ENCODE measurements at places on chromosomes 13 and 19.

DNA sequence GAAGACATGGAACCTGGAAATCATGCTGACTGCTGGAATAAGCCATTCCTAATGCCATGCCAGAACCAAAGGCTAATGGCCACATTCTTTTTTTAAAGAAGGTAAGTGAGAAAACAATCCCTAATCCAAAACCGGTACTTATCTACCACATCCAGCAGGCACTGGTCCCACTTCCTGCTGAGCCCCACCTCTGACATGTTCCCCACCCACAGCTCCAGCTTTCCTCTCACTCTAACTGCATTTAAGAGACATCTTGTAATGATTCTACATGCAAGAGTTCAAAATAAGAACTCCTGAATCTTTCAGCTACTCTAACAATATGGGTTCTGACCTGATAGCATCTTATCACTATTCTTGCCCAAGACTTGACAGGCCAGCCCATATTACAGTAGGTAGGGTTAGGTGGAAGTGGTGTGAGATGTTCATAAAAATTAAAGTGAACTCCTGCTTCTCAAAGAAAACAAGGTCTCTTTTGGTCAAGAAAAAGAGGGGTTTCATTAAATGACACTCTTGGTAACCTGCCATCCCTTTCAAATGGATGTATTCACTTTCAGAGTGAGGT is 41.9 kb downstream of the N4BP2L2 start:
- no peak for DNase-seq

GRCh38 chr13:28582892-28583240 is 76.1 kb upstream of the POMP start:
- no peak for DNase-seq

DNA sequence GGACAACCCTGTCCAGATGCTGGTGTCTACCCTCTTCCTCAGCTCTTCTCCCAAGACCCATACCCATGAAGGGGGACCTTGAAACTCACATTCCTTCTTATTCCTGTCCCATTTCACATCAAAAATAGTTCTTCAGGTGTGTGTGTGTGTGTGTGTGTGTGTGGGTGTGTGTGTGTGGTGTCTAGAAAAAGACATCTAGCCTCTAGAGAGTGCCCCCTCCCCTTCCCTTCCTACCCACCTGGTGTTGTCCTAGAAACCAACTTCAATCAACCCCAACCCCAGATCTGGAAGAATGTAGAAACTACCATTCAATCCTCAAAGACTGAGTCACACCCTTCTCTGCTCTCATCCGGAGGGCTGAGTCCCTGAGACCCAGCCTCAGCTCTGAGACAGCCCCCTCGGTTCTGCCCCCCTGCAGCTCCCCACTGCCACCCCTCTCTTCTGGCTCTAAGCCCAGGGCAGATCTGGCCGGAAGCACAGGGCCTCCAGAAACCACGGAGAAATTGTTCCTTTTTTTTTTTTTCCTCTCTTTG is 3.5 kb downstream of the KCNN4 start:
- DNase-seq = no peak

DNA sequence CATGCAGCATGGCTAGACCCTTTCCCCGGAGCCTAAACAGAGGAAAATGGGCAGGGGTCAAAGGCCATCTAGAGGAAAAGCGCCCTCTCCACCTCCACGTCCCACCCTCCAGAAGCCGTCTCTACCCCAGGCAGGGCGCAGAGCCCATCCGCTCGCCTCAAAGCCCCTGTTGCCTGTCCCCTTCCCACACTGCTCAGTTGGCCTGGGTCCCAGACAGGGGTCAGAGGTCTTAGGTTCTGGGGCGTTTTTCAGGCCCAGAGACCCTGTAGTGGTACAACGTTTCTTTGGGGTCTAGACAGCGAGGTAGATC is 285 bp downstream of the TMEM143 start:
- no peak for DNase-seq

GRCh38 chr19:34305221-34306083 is 51.1 kb downstream of the GARRE1 start:
- DNase-seq = no peak
